Right ventricle myocardium inferior (tissue), 1 donor: ENCODE measurements at places on chromosomes 13 and 19. TPM values are rescaled to one million over a fixed set of nuclear protein-coding genes. Genes with fewer than 3 reads are reported as not detected.

Gene IGFL3
- not detected for total RNA-seq

Gene GJB2
- 0.46 TPM for total RNA-seq

- DNase-seq = no peak
Observed at GRCh38 chr19:6087074-6087571, 23.2 kb downstream of the RFX2 start.

Gene ZNF85
- total RNA-seq = 2.9 TPM
